ENCODE measurements at places on chromosomes 16 and 17.

- no peak for DNase-seq
These were observed 58.1 kb downstream of the MAP2K4 start for GRCh38 chr17:12078791-12079190.

DNA sequence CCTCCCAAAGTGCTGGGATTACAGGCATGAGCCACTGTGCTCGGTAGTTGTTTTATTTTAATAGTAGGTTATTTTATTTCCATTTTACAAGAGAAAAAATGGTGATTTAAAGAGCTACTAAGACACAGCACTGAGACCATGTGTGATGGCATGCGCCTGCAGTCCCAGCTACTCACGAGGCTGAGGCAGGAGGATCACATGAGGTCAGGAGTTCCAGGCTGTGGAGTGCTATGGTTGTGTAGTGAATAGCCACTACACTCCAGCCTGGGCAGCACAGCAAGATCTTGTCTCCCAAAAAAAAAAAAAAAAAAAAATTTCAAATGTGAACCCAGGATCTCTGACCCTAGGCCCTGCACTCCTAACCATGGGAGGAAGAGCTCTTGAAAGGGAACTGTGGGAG is 3.7 kb downstream of the SERPINF1 start:
- no peak for DNase-seq

DNA sequence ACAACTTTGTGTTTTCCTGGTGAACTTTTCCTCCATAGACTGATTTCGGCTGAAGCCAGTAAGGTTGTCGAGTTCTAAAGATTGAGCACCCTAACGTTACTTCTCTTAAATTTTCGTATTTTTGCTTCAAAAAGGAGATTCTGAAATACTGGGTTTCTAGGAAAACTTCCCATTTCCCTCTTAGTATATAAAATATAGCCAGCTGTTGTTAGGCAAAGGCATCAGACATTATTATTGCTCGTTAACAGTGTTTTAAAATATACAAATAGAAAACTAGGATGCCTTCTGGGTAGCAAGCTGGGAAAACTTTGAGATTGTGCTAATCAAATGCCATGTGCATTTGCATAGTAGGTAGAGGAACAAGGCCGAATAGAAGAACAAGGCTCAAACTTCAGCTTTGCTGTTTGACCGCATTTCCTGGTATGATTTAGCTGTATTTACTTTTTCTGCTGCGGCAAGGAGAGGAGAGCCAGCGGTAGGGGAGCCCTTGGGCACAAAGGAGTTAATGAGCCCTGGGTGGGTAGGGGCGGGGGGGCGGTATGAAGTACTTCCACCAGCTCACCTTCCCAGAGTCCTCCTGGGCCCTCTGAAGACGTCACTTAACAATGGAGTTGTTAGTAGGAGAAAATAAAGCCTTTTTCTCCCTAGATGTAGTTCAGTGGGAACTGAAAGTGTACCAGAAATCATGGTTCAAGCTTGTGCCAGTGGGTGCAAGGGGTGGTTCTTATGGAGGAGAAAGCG is 151.9 kb downstream of the MSI2 start:
- DNase-seq: no peak

GRCh38 chr16:89704281-89704680 is 2.8 kb upstream of the SPATA2L start:
- DNase-seq: no peak

DNA sequence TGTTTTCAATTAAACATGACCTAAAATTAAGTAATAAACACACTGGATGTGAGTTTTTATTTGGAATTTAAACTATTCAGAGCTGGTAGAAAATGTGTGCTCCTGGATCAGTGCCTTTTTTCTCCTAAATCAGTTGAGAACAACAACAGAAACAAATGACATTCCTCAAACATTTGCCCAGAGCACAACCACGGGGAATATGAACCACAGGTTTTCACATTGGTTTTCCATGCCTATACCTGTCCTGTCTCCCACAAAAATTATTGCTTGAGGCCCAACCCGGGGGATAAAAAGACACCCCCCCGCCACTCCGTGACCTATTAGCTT is 6.8 kb downstream of the HSBP1 start:
- no peak for DNase-seq

DNA sequence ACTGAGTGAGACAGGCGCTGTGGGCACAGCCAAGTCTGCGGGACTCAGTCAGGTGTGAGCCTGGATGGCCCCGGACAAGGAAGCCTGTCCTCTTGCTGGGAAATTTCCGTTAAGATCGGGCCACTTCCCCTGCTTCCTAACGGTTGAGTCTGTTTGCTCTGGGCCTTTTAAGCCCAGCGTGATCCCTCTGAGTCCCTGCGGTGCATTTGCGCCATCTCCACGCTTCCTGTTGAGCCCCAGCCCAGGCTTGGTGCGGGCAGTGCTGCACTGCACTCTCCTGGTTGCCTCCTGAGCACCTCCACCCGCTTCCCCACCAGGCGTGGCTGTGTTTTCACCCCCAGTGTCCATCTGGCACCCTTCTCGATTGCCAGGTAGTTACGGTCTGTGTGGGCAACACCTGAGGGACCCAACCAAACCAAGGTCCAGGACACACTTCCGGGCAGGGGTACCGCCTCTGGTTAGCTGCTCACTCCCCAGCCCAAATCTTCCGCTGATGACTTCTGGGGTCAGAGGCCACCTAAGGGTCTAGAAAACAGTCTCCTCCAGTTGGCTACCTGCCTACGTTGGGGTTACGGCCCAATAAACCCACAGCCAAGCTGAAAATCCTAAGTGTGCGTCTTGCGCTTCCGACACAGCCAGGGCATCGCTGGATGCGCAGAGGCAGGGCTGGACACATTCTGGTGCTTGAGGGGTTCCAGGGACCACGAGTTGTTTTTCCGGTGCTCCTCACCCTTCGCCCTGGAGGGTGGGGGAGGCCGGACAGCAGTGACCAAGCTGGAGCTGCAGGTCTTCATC is 1.4 kb upstream of the SLC25A10 start:
- DNase-seq: no peak

DNA sequence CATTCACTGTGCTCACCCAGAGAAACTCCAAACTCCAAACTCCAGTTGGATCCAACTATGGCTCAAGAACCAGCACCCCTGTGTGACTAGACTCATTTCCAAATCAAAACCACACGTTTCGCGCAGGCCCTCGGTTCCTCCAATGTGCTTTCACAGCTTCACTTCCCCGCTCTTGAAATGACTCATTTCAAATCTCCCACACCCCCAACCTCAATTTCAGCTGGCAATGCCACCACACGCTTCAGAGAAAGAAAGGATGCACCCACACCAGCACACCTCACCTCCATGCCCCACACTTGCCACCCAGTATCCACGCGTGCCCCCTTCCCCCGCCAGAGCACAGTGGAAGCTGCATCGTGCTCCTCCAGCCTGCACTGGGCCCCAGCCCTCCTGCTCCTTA is 9.0 kb downstream of the TMEM92 start:
- DNase-seq: no peak

DNA sequence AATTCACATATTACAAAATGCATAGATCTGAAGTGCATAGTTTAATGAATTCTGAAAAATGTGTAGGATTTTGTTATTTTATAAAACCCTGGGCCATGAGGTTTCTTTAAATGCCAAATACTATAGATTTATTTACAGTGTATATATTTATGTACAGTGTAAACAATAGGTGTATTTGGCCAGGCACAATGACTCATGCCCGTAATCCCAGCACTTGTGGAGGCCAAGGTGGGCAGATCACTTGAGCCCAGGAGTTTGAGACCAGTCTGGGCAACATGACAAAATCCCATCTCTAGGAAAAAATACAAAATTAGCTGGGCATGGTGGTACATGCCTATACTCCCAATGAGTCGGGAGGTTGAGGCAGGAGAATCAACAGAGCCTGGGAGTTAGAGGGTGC is 249.4 kb downstream of the PRKCA start:
- DNase-seq: no peak

- no peak for DNase-seq
These were observed 30.0 kb downstream of the USP10 start for GRCh38 chr16:84729716-84730320.

- no peak for DNase-seq
These were observed 51.8 kb downstream of the CA10 start for GRCh38 chr17:52106638-52107261.

DNA sequence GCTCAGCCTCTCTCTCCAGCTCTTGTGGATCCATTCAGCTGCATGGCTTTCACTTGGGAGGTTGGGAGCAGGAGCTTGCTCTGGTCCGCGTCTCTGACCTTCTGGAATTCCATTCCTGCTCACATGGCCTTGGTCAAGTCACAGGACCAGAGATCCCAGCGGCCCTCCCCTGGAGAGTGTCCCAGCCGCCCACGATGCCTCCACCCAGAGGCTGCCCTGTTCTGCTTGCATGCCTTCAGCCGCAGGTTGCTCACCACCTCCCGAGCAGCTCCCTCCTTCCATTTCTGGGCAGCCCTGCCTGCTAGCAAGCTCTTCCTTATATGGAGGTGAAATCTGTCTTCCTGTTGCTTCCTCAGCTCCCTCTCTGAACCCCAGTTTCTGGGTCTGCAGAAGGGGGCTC is 32.6 kb downstream of the RAI1 start:
- no peak for DNase-seq

GRCh38 chr17:79647456-79647915 is 36.6 kb upstream of the RBFOX3 start:
- DNase-seq: no peak

GRCh38 chr17:28532050-28532960 is 20.1 kb downstream of the UNC119 start:
- no peak for DNase-seq

DNA sequence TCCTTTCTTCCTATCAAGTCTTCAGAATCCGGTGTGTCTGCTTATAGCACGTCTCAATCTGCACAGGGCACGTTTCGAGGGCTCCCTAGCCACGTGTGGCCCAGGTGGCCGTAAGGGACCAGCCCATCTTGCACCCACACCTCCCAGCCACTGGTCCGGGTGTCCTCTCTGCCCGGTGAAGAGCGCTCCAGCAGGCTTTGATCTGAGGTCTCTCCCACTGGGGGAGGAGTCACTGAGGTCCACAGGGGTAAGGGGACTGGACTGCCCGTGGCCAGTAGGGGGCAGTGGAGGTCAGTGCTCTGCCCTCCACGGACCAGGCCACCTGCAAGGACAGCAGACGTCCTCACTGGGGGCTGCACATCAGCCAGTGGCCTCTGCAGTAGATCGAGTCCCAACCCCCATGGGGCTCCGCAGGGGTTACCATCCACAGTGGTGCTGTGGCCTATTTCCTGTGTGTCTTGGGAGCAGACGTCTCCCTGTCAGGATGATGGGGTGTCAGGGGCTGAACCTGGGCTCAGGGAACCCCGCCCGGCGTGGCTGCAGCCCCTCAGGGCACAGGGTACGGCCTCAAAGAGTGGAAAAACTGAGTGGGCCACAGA is 204.1 kb upstream of the CIBAR2 start:
- no peak for DNase-seq

- DNase-seq: no peak
These were observed 223.1 kb downstream of the MAP2K6 start for GRCh38 chr17:69637446-69638156.

DNA sequence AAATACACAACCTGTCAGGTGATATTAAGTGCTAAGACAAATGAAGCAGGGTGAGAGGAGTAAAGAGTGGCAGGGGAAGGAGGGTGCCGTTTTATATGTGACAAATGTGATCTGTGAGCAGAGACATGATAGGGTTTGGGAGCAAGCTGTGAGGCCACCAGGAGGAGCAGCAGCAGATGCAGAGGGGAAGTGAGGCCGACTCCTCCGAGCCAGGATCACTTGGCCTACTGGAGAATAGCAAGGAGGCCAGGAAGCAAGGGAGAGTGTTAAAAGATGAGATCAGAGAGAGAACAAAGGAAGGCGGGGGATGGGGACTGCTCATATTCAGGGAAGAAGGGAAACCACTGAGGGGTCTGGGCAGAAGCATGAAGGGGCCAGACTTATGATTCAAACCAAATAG is 129.4 kb downstream of the TANGO6 start:
- no peak for DNase-seq

GRCh38 chr17:77115947-77116346 is 24.8 kb upstream of the SEC14L1 start:
- no peak for DNase-seq

GRCh38 chr17:1386265-1386664 is 13.8 kb downstream of the YWHAE start:
- DNase-seq: no peak

- DNase-seq: no peak
These were observed 66.8 kb downstream of the KPNA2 start for GRCh38 chr17:68102318-68102758.

DNA sequence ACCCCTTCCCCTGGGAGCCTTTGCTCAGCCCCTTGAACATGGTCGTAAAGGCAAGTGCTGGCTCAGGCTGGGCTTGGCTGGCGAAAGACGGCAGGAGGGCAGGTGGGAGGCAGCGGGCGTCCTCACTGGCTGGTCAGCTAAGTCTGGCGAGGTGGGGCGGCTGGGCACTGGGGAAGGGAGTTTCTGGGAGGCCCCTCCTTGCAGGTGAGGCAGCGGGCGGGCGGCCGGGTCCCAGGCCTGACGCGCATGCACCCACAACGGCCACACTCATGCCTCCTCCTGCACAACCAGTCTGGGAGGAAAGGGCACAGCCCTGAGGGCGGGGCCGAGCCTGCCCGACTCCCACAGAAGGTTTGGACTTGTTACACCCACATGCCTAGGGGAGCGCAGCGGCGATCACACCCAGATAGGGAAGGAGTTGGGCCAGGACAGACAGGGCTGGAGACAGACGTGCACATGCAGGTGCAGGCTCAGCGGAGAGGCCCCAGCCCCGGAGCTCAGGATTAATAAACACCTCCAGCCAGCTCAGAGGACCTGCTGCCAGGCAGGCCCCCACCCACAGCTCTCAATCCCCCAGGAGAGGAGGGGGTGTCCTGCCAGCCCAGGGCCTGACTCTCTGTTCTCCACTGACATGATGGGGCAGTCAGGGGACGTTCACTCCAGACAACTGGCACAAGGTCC is at the start of gene EVPL:
Gene EVPL, minus strand, starts transcription at position 148 of the 681 bp plus-strand sequence. Its CDS starts 108 bp downstream, at position 40.
- DNase-seq: no peak

- no peak for DNase-seq
These were observed 21.2 kb downstream of the LIG3 start for GRCh38 chr17:35001549-35001948.

DNA sequence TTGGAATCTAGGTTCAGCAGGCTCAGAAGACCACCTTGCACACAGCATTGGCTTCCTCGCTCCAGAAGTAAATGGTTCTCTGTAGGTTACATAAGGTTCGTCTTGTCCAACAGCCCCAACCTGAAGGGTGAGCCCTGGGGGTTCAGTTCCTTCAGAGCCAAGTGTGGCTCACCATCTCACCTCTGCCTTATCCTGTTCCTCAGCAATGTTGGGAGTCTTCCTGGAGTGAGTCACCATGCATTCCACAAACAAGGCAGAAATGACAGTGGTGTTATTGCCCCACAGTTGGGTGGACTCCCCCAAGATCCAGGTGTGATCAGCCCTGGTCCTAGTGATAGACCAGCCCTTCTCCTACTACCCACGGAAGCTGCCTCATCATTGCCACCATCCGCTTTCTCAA is 26.8 kb upstream of the SMPD3 start:
- DNase-seq: no peak

GRCh38 chr16:15880434-15881308 is 7.7 kb downstream of the CEP20 start:
- DNase-seq: no peak
